ENCODE measurements at places on chromosomes 3 and 15.

DNA sequence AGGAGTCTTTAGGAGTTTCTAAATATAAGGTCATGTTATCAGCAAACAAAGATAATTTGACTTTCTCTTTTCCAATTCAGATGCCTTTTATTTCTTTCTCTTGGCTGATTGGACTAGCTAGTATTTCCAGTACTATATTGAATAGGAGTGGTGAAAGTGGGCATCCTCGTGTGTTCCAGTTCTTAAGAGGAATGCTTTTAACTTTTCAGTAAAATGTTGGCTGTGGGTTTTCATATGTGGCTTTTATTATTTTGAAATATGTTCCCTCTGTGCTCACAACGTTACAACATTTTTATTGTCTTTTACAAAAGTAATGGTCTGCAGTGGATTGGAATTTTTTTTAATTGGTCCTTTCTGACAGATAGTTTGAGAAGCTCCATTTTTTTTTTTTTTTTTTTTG lies 8.2 kb upstream of the ZNF280D start:
- DNase-seq, result no peak

GRCh38 chr3:39090922-39091321 lies 16.5 kb downstream of the GORASP1 start:
- no peak for DNase-seq

- no peak for DNase-seq
Observed at GRCh38 chr15:28101983-28102441, 2.9 kb upstream of the OCA2 start.

DNA sequence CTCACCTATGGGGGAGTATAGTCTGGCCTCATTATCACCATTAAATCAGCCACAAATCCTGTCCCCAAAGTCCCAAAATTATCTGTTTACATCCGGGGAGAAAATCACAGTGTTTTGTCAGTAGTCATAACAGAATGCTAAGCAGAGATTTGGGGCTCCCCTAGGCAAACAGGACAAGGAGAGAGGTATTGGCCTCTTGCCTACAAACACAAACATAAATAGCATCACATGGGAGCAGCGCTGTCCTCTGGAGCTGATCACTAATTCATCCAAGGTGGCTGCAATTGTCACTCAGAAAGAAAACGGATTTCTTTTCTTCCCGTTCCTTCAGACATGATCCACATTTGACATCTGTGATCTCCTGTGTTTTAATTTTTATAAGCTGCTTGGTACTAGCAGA lies 1028.1 kb downstream of the NTRK3 start:
- no peak for DNase-seq

DNA sequence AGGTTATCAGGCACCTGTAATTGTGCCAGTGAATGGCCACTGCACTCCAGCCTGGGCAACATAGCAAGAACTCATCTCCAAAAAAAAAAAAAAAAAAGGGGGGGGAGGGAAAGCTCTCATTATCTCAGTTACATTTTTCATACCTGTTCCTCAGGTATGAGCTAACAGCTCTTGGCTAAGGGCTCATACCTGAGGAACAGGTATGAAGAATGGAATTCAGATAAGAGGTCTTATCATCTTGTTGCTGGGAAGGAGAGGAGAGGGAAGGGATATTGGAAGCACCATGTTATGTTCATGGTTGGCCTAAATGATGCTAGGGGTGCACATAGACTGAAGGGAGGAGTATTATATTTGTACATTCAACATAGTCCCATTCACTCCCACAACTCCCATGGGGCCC lies 2.6 kb downstream of the SLC15A2 start:
- DNase-seq, result no peak

- no peak for DNase-seq
Observed at GRCh38 chr3:108408883-108409799, 101.3 kb downstream of the MYH15 start.

GRCh38 chr15:42193383-42193782 lies 14.7 kb downstream of the VPS39 start:
- no peak for DNase-seq

GRCh38 chr3:191253089-191253799 lies 54.2 kb downstream of the OSTN start:
- no peak for DNase-seq

DNA sequence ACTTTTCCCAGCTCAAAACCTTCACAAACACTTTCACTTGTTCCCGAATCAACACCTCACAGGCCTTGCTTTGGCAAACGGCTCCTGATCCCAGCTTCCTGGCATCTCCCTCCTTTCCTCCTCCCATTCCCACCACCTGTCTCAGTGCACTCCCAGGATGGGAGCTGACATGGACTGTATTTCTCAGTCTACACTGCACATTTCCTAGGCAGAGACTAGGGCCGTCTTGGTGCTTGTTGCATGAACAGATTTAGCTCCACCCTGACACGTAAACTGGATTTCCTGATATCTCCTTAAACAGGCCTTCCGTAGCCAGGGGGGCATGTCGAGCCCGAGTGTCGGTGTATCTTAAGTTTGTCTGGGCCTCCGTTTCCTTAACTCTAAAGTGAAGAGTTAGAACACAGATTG lies 790 bp upstream of the WHAMM start:
- DNase-seq, result no peak
